ENCODE measurements at places on chromosomes 12 and 14.

DNA sequence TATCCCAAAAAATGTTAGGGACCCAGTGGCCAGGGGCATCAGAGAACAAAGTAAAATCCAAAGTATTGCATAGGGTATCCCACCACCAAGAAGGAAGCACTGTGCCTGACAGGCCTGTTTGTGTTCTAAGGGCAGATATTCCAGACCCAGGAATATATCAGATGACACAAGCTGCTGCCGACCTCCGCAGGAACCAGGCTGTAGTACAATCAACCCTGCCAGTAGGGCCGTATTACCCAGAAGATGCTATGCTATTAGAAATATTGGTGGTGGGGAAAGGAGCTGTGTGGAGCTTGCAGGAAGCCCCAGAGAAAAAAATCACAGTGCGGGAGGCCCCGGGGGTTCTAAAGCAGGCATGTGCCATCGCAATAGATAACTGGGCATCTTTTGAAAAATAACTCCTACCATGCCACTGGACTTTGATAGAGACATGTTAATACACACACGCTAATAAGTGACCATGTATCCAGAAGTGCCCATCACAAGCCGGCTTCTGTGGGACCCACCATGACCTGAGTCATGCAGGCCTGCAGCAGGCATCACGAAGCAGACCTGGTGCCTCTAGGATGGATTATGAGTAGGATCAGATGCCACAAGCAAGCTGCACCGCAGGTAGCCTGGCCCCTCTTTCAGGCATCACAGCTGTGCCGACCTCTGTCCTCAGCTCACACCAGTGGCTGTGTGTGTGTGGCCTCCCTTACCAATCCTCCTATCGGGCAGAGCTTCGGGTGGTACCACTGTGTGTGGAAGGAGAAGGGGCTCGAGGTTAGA lies 242.7 kb downstream of the BCL11B start:
- DNase-seq: no peak

- DNase-seq: no peak
These were observed 159.0 kb downstream of the KICS2 start for GRCh38 chr12:64063121-64063520.

DNA sequence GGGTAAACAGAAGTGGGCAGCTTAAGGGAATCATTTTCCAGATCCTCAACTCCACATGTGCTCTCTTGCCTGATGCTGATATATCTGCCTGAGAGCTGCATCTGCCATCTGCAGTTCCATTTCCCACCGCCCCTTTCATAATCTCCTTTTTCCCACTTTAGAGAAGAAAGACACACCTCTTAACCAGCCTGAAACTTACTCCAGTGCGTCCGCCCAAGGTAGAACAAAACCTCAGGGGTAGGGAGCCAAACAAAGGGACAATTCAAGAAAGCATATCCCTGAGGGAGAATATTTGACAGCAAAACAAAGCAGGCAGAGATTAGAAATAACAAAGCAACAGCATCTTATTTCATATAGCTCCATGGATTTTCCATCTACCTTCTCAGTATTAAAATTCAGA lies 4.3 kb downstream of the MDM1 start:
- no peak for DNase-seq

- DNase-seq: no peak
These were observed 25.8 kb downstream of the ACADS start for GRCh38 chr12:120751389-120751788.

DNA sequence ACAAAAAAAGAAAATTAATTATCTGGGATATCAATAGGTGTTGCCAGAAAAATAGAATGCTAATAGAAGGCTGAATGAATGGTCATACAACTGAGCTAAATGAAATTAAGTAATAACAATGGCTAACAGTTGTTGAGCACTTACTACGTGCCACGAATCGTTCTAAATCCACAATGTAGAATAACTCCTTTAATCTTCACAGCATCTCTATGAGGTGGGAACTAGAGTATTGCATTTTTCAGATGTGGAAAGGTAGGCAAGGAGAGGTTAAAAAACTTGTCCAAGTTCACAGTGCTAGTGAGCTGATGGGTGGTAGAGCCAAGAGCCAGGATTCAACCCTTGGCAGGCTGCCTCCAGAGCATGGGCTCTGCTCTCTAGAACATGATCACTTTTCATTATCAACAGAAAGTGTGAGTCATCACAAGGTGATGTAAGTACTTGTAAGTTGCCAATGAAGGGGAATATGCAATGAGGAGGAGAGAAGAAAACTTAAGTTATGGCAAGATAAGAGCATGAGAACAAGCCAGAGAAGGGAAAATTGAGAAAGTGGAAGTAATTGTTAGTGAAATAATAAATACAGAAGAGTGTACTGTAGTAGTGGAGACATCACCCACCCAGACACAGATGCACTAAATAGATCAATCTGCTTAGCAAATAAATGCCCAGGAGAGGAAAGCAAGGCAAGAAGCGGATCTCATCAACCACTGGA lies 122.1 kb downstream of the PRKD1 start:
- peak; percentile 24 for DNase-seq

- no peak for DNase-seq
These were observed 78.2 kb downstream of the RALGAPA1 start for GRCh38 chr14:35730871-35731270.

DNA sequence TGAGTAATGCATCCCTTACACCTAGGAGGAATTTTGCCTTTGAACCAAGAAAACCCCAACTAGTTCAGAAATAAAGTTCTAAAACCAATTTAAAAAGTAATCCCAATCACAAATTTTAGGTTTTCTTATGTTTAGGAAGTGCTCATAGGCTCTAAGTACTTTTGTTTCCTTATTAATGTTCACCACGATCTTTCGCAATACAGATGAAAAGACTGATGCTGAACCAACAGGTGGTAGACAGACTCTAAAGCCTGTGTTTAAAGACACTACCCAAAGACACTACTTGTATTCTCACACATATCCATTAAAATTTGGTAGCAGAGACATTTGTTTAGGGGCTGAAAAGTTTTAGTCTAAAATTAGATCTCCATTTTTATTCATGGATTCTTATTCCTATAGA lies 10.6 kb upstream of the PHLDA1 start:
- no peak for DNase-seq

- DNase-seq: no peak
These were observed 117.5 kb downstream of the ASCL4 start for GRCh38 chr12:107891967-107892366.

DNA sequence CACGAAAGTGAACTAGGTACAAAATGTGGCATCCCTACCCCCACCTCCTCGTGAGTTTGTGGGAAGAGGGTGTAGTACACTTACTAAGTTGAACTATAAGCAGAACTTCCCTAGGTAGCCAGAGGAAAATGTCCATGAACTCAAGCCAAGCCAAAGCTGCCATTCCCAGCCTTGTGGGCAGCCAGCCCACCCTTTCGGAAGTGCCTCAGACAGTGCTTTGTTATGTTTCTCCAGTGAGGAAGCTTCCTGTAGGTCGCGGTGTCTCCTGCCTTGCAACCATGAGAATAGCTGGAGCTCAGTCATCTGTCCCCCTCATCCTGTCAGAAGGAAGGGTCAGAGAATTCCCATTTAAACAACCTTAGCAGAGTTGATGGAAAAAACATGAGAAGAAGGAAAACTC lies 266.9 kb downstream of the DUSP6 start:
- no peak for DNase-seq

DNA sequence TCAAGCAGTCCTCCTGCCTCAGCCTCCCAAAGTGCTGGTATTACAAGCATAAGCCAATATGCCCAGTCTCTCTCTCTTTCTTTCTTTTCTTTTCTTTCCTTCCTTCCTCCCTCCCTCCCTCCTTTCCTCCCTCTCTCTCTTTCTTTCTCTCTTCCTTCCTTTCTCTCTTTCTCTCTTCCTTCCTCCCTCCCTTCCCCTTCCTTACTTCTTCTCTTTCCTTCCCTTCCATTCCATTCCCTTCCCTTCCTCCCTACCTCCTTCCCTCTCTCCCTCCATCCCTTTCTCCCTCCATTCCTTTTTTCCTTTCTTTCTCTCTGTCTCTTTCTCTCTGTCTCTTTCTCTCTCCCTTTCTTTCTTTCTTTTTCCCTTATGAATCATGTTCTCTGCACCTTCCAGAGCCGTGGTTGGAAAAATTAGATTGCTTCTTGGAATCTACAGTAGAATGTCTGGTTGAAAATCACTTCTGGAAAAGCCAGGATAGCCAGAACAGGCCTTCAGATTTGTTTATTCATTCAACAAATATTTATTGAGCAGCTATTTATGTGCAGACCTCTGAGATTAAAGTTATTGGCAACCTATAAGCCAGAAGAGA lies 68.4 kb upstream of the ARHGAP5 start:
- no peak for DNase-seq

GRCh38 chr14:100536121-100536510 lies 51.1 kb downstream of the BEGAIN start:
- DNase-seq: no peak

DNA sequence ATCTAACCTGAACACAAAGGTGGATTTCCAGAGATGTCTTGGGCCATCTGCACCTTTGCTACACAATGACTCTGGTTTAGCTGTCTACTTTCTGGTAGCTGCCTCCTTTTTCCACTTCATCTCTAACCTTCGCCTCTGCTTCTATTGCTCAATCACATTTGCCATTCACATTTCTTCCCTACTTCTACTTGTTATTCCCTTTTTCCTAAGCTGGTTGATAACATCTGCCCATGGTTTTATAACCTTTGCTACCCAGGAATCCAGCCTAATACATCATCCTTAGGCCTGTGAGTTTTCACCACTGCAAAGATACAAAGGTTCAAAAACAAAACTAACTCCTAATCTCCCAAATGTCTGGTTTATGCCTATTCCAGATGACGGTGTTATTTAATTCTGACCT lies 13.2 kb downstream of the SPPL3 start:
- DNase-seq: no peak

- no peak for DNase-seq
These were observed 108.9 kb downstream of the MSRB3 start for GRCh38 chr12:65387396-65387795.

DNA sequence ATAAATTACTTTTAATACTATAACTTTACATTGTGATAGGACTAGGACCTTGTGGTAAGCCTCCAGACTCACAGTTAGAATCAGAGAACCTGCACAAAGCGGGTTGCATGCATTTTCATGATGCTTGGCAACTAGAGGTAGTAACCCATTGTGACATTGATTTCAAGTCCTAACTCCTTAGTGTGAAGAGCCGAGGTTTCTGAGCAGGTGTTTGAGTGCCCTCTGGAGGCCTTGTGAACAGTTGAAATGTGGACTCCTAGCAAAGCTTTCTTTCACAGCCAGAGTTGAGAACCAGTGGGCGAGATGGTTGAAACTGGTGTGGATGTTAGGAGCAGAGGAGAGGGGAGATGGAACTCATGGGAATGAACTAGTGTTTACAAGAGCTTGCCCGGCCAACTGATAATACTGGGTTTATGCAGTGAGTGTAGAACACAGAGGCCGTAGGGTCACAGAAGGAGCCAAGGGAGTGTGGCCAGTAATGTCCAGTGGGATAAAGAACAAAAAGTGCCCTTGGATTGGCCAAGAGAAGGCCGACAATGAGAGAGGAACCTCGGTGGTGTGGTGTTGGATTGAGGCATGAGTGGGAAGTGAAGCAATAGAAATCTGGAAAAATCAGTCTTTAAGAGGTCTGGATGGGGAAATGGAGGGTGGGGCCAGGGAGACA lies 10.9 kb downstream of the ZNF664 start:
- DNase-seq: peak; percentile 43

DNA sequence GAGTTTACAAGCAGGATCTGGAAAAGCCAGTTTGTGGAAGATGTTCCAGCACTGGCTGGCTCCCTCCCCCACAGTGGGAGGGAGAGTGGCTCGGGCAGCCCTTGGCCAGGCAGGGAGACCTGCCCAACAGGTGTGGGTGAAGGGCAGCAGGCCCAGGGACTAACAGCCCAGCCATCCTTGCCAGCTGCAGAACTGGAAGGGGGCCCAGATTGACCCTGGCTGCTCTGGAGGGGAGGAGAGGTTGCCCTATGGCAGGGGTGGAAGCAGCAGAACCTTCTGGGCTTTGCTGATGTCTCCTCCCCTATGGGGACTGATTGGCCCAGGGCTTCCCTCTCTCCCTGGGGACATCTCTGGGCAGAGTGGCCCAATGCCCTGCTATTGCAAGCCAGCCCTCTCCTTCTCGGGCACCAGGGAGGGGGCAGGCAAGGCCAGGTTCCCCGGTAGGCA lies 20.5 kb downstream of the IRF2BPL start:
- peak; percentile 27 for DNase-seq

DNA sequence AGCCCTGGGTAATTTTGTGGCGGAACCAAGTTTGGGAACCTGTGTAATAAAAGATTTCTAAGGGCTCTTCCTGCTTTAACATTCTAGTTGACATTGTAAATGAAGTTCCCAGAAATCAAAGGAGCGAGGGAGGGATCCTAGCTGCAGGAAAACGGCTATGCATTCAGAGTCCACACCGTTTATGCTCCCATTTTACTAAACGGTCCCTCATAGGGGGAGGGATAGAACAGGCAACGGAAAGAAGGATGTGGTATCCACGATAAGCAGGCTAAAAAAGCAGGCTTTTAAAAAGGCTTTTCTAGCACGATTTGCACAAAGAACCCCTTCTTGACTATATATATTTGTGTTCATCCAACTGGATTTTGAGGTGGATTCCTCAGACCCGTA lies 559 bp downstream of the SYNJ2BP start:
- DNase-seq: peak; percentile 13

GRCh38 chr12:132336451-132337413 lies 7.3 kb upstream of the GALNT9 start:
- DNase-seq: no peak

GRCh38 chr12:45852508-45852907 lies 123.0 kb downstream of the ARID2 start:
- DNase-seq: no peak

DNA sequence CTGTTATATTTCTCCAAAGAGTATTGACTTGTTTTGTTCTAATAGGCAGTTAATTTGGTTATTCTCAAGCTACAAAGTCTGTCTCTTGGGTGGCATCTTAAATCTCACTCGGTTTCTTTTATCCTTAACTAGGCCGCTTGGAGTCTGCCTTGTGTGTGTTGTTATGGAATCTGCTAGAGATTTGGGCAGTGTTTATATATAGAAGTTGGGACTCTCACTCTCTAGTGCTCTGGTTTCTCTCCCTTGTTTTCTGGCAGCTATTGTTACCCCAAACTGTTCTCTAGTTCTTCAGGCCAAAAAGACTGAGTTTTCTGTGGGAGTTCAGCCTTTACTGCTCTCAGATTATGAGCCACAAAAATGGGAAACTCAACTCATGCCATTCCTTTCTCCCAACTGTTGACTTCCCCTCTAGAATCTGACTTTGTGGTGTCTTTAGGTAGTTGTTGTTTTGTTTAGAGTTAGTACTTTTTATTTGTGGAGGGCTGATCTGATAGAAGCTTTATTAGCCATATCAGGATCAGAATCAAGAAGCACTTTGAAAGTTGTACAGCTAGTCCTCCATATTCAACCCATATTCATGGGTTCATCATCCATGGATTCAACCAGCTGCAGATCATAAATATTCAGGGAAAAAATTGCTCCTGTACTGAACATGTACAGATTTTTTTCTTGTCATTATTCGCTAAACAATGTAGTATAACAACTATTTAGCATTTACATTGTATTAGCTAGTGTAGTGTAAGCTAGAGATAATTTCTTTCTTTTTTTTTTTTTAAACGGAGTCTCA lies 11.2 kb downstream of the PSMA6 start:
- DNase-seq: no peak

Data from LoVo (cell line).